Fibroblast of skin of back (primary cell): ENCODE measurements at places on chromosomes 7 and 10.

DNA sequence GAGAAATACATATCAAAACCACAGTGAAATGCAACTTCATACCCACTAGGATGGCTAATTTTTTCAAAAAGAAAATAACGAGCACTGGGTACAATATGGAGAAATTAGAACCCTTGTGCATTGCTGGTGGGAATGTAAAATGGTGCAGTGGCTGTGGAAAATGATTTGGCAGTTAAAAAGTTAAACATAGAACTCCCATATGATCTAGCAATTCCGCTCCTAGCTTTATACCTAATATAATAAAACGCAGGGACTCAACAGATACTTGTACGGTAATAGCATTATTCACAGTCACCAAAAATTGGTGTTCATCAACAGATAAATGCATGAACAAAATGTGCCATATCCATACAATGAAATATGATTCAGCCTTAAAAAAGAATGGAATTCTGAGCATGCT is 58.8 kb upstream of the PLPP4 start:
- DNase-seq = no peak

- DNase-seq = no peak
Measured at GRCh38 chr10:11612021-11613001, 861 bp upstream of the USP6NL start.

GRCh38 chr10:63681993-63682697 is 160.9 kb downstream of the REEP3 start:
- DNase-seq = peak; percentile 93

GRCh38 chr7:146131701-146132100 is 15.1 kb downstream of the CNTNAP2 start:
- no peak for DNase-seq

GRCh38 chr10:84269162-84269561 is 24.3 kb downstream of the RGR start:
- DNase-seq = no peak

- peak; percentile 37 for DNase-seq
Measured at GRCh38 chr7:134365341-134366054, 48.8 kb upstream of the SLC35B4 start.

DNA sequence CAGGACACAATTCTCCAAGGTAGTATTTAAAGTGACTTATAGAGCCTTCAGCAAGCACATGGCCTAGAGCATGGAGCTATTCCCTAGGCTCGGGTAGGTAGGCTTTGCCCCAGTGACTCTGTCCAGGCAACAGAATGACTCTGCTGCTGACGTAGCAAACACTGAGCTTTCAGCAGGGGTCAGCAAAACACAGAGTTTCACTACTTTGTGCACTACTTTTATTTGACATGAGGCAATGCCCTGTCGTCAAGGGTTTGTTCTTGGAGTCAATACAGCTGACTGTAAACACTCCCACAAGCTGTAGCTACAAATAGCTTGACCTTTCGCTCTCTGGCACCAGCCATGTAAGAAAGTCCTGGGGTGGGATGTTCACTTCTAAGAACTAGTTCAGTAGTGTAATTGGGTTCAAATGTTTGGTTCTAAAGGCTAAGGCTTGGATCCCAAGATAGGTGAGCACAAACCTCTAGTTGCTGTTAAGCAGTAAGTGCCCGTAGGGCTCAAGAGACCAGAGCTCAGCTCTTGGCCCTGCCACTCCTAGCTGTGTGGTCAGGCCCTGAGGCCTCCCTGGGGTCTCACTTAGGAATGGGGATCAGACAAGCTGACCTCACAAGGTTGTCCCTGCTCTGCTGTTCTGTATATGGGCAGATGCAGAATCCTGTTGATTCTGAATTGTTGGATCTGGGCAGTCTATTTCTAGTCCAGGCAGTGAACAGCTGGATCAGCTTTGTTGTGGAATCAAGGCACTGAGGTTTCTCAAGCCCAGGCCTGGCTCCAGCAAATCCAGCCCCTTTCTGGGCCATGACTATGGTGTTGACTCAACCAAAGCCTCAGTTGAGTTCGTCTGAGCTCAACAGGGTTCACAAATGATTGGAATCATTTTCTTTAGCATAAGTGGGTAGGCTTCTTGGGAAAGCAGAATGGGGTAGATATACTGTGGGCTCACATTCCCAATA is 10.7 kb downstream of the NODAL start:
- no peak for DNase-seq

DNA sequence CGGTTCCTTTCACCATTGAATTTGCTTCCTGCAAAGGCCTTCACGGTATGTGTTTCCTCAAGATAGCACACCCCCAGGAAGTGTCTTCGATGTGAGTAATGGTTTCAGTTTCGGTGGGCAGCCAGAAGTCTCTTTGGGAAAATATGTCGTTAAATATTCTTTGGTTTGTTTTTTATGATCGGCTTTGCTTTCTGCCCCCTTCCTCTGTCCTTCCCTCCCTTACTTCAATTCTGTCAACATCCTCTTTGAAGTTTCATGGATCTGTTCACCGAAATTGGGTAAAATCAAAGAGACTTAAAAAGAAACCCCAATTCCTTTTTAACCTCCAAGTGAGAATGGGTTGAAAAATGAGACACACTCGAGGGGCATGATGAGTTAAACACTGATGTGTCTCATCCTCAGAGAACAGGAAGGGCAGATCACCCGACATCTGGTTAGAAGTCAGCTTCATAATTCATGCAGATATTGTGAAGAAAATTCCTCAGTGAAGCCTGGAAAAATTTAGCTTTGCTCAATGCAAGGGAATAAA is 170.8 kb upstream of the HABP2 start:
- peak; percentile 85 for DNase-seq

GRCh38 chr10:373526-374309 is 238.5 kb downstream of the ZMYND11 start:
- peak; percentile 86 for DNase-seq

GRCh38 chr7:2031451-2031845 is 201.3 kb downstream of the MAD1L1 start:
- no peak for DNase-seq

DNA sequence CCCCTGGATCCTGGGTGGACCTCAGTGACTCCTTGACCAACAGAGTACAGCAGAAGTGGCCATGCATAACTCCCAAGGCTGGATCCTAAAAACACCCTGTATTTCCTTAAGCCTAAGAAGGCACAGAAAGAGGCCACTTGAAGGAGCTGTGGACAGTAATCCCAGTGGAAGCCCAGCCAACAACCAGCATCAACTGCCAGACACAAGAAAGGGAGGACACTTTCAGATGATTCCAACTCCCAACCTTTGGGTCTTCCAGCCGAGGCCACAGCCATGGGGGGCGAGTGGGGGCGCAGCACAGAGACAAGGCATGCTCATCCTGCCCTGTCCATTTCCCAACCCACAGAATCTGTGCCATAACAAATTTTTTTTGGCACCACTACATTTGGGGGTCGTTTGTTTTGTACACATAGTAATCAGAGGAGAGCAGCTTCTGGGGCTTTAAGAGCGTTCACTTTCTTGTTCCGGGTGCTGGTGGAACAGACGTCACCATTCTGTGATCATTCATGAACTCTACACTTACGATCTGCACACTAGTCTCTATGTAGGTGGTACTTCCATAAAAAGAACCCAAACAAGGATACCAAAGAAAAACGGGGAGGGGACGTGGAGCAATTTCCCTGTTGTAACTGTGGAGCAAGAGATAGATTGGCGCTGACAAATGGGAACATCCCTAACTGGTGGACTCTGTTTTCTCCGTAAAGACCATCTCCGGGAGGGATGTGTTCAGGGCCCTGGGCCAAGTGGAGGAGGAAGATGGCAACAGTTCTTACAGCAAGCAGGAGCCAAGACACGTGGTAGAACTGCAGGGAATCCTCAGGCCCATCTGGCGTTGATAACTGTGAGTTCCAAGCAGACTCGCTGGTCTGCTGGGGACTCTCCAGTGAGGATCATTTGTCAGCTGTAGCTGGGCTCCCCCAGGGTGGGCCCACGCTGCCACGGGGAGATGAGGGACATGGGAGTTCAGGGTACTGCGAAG is 6.0 kb upstream of the SLC29A3 start:
- peak; percentile 23 for DNase-seq

DNA sequence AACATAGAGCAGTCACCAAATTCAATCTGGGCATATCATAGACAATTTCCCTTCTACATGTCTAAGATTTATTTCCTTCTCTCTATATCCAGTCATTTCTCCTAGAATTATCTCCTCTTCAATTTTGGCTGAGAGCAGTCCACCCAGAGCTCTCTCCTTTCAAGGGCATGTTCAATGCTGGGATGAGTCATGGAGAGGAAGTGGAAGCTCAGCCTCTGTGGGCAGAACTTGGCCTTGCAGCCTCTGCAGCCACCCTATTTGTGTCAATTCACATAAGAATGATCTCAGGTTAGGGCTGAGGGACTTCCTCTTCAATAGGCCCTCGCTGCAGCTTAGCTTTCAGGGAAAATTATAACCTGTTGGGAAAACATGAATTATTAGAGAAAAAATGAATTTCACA is 560.8 kb downstream of the POM121L12 start:
- peak; percentile 13 for DNase-seq

GRCh38 chr10:26655746-26656145 is 41.8 kb upstream of the PDSS1 start:
- no peak for DNase-seq
